ENCODE measurements at places on chromosomes 2 and 18.

DNA sequence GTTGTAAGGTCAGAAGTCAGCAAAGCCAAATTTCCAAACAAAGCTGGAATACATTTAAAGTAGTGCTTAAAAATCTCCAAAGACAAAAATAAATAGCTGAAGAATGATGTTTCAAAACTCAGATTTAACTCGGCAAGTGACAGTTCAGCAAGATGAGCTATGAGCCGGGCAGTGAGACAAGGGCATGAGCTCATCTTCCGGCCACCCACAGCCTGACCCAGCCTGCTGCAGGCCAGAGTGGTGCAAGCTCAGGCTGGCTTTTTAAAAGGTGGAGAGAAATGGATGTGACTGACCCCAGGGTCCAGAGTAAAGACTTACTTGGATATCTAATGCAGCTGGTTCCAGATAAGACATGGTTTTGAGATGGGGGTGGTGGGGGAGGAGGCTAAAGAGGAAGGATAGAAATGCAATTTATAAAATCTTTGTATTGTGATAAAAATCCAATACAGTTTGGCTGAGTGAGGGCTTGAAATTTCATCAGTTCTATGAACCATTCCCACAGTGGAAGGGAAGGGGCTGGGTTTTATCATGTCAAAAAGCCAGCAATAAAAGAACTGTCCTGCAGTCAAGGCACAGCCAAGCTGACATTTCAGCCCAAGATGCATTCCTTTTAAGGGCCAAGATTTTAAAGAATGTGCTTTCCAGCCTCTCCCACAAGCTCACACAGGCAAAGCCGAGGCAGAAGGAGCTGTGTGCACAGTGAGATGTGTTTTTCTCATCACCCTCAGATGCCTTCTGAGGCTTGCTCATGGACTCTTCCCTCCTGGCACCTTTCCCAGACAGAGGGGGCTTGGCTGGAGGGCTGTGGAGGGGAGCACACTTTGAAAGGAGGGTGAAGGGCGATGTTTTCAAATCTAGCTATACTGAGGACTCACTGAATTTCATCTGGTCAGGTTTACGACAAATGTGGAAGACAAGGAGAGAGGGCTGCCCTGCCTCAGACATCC is 97.9 kb upstream of the KLHL29 start:
- DNase-seq = no peak

DNA sequence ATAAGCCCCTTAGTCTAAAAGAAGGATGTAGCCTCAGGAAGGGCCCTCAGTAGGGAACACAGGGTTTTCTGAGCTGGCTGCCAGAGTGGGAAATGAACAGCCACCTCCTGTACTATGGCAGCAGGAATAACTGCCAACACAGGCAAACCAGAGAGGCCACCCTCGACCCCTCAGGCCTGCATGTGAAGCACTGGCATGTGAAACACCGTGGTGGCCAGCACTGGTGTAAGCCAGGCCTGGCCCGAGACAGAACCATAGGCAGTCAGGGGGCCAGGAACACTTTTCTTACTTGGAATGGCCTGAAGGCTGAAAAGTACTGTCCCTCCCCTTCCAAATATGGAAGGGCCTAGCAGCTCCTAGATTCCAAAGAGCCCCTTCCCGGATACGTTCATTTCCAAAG is 28.2 kb downstream of the SFXN5 start:
- no peak for DNase-seq

GRCh38 chr2:232309592-232309991 is 69.0 kb upstream of the ALPP start:
- DNase-seq = no peak

DNA sequence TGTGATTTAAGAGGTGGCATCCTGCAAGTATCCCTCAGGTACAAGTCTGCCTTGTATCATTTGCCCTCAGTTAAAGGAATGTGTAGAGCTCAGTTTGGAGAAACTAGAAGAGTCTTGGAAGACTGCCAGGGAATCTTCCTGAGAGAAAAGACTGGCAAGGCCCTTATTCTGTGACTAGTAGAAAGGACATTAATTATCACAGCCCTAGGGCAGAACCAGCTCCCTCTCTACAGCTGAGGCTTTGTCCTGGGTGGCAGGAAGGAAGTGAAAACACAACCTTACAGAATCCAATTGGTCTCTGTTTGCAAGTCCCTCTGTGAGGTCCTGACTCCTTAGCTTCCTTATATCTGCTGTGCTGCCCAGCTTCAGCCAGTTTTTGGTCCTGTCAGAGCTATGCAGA is 385.9 kb upstream of the CYRIA start:
- no peak for DNase-seq
